ENCODE measurements at places on chromosomes 7 and 10. TPM values are rescaled to one million over a fixed set of nuclear protein-coding genes. Genes with fewer than 3 reads are reported as not detected.

Gene SPOCK2
- 0.15 TPM for total RNA-seq

Gene SPDYE9
- not detected for total RNA-seq

Gene CYP3A4
- total RNA-seq, result not detected

Gene ICA1
- 40.0 TPM for total RNA-seq

Gene SGMS1
- total RNA-seq, result 45.0 TPM

Gene SEMA3C
- 5.9 TPM for total RNA-seq

Gene TMEM270
- total RNA-seq, result not detected

Gene TNKS2
- total RNA-seq, result 58.1 TPM

Gene AEBP1
- 4.7 TPM for total RNA-seq

Gene ITIH5
- total RNA-seq, result not detected

Gene GPR15LG
- not detected for total RNA-seq

Gene TRIM50
- total RNA-seq, result not detected

Gene TMEM273
- 9.7 TPM for total RNA-seq

Gene RASSF4
- total RNA-seq, result 4.5 TPM

Gene TACR2
- under 0.01 TPM for total RNA-seq

Gene VPS41
- 31.8 TPM for total RNA-seq

Gene INTS1
- total RNA-seq, result 29.2 TPM

Gene PIP
- not detected for total RNA-seq

Gene LIMK1
- total RNA-seq, result 23.4 TPM
